ENCODE measurements at places on chromosomes 3 and 15. TPM values are rescaled to one million over a fixed set of nuclear protein-coding genes. Genes with fewer than 3 reads are reported as not detected.
A peak's percentile ranks its signal among the peaks of the same experiment; 100 is the strongest.

TMEM42 gene
- total RNA-seq: 8.8 TPM

DNA sequence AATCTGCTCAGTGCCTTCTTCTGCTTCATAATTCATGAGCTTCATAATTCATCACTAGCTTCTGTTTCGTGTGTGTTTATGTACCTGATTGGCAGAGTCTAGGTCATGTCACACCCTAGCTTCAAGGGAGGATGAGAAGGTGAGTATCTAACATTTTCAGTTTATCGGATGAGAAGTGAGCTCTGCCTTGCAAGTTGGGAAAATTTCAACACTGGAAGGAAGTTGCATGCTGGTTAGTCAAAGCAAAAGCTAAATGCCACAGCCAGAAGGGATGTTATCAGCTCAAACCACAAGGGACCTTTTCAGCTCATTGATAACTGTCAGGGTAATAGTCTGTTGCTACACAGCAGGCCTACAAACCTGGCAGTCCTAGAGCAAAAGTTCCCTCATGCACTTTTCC, 7.3 kb upstream of the TNFSF10 start:
- peak; percentile 50 for DNase-seq

DNA sequence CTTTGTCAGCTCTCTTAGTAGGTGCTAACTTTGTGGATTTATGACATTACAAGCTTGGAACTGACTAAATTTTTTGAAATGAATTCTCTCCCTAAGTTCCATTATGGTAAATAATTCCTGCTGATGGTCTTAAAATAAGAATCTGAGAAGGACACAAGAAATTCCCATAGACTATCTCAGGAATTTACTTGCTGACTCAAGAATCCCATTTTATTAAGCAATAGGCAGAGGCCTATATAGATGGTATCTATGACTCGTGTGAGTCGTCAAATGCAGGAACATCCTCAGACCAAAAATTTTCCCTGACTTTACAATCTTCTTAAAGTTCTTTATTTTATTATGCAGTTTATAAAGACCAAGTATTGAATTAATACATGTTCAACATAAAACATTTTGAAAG, 30.7 kb upstream of the CBLB start:
- DNase-seq: no peak

GRCh38 chr3:44999782-45000181, 23.7 kb downstream of the EXOSC7 start:
- DNase-seq: no peak

DNA sequence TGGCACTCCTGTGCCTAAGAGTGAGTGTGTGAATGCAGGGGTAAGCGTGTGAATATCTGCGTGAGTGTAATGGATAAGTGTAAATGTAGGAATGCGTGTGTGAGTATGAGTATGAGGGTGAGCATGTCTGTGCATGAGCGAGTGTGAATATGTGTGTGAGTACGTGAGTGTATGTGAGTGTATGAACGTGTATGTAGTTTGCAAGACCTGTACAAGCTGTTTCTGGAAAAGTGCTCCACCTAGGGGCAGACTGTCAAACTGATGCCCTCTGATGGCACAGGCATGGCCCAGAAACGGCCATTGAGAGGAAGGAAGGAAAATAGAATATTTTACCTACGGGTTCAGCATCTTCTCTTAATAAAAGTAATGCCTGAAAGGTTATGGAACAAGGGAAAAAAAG, 24.4 kb upstream of the FRMD4B start:
- peak; percentile 49 for DNase-seq

- no peak for DNase-seq
These were observed 24.9 kb downstream of the DUOX2 start for GRCh38 chr15:45088801-45089711.

DNA sequence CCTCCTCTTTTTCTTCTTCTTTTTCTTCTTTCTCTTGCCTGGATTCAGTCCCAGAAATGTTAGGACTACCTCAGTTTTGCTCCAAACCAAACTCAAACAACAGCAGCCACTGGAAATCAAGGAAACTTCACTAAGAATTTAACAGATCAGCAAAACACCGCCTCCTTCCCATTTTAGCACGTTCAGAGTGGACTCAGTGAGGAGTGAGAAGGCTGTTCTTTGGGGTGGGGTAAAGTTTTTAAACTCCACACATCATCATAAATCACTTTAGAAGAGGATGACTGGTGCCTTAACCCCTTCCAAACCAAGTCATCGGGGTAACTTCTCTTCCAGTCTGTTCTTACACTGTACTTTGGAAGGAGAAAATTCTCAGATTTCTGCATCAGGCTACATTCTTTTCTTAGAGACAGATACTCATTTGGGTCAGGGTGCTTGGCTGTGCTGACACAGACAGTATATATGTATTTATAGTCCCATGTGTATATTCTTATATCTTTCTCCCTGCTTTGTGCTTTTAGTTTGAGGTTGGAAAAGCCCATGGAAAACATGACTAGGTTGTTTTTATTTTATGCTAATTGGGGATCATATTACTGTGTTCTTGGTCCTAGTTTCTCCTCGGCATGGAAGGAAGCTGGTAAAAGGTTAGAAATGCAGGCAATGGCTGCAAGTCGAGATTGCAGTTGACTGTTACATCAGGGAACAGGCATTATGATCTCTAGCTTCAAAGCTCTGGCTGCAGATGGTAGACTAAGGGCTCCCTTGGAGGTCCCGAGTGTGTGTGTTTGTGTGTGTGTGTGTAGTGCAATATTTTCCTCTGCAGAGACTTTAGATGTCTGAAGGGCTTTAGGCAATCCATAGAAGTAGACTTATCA, at the start of gene CCDC80:
CCDC80 (minus strand) TSS at position 214 of the 872 bp plus-strand sequence. CDS start 1,238 bp downstream, outside the sequence.
- no peak for DNase-seq

DNA sequence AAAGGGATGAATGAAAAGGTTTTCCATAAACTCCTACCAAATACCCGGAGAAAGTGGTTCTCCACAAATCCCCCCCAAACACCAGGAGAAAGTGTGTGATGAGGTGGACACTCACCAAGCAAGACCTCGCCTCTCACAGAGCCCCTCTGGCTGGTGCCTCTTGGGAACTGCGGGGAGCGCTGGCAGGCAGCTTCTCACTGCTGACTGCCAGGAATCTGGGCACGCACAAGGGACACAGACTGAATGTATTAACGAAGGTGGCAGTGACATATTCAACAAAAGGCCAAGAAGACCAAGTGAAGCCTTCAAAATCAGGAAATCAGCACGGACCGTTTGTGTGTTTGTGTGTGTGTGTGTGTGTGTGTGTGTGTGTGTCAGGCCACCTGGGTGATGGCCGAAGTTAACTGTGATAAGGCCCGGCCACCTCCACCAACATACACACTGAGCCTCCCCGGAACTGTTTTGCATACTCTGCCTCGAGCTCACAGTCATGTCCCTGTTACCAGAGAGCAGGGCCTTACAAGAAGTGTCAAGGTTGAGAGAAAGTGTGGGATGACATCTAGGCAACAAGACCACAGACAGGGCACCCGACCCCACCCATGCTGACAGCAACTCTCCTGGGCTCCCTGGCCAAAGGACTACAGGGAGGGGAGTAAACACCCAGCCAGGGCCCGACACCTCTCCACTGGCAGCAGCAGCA, 18.0 kb downstream of the ATP10A start:
- no peak for DNase-seq

DNA sequence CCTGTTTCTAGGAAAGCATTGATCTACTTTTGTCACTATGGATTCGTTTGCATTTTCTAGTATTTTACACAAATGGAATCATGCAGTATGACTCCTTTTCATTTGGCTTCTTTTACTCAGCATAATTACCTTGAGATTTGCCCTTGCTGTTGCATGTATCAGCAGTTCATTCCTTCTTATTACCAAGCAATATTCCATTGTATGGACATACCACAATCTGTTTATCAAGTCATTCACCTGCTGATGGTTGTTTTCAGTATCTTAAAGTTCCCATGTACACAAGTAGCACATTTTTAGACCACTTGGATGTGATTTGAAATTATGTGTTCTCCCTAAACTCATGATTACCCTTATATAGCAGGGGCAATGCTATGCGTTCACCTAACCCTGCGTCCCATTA, 150.0 kb upstream of the UBE2E1 start:
- DNase-seq: no peak

ENTPD3 gene
- not detected for total RNA-seq

DNA sequence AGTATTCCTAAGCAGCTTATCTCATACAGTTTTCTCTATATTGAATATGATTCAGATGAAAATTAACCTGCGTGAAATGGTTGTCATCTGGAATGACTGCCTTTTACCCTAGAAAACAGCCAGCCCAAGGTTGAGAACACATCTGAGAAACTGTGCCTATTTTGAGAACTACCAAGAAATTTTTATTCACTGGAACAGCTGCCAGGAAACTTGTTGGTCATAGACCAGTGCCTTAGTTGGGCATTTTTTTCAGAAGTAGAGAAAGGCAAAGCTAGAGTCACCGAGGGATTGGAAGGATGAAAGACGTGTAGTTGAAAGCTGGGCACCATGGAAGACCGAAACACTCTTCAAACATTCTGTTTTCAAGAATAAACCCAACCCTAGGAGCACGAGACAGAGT, 277.1 kb downstream of the LPP start:
- no peak for DNase-seq

- DNase-seq: no peak
These were observed 465.4 kb downstream of the RBMS3 start for GRCh38 chr3:29746163-29746760.
